ENCODE measurements at places on chromosomes 4 and X. TPM values are rescaled to one million over a fixed set of nuclear protein-coding genes. Genes with fewer than 3 reads are reported as not detected.

The USP26 gene
- total RNA-seq: not detected

The SPANXA1 gene
- not detected for total RNA-seq

The XAGE2 gene
- total RNA-seq: not detected

The L1CAM gene
- 4.2 TPM for total RNA-seq

The ZNF157 gene
- 0.25 TPM for total RNA-seq

The TLR10 gene
- total RNA-seq: not detected

The SLC38A5 gene
- total RNA-seq: 3.6 TPM

The ADRA2C gene
- 7.7 TPM for total RNA-seq

The VEGFC gene
- 5.4 TPM for total RNA-seq

The MAGEA3 gene
- not detected for total RNA-seq

The HPGD gene
- 0.91 TPM for total RNA-seq

The FMR1NB gene
- not detected for total RNA-seq

The UGT2B15 gene
- total RNA-seq: not detected

The FABP2 gene
- total RNA-seq: 2.5 TPM

The MAGEB6 gene
- total RNA-seq: not detected

The REPS2 gene
- 6.9 TPM for total RNA-seq

The CTAG1B gene
- total RNA-seq: not detected

The OPRPN gene
- not detected for total RNA-seq

The LUZP4 gene
- total RNA-seq: not detected

The CT45A6 gene
- total RNA-seq: not detected

The DMRTC1 gene
- not detected for total RNA-seq

The BEX5 gene
- 3.4 TPM for total RNA-seq

The MAGEH1 gene
- 11.4 TPM for total RNA-seq

The PNCK gene
- total RNA-seq: 7.1 TPM

The ATP6AP2 gene
- total RNA-seq: 35.8 TPM

The PTCHD1 gene
- total RNA-seq: 0.10 TPM

The BCOR gene
- total RNA-seq: 40.1 TPM

The HMX1 gene
- total RNA-seq: not detected

The SLIT2 gene
- total RNA-seq: 3.3 TPM

The F8 gene
- total RNA-seq: 26.9 TPM

The GLRA3 gene
- total RNA-seq: not detected

The CT45A5 gene
- total RNA-seq: not detected

The TMSB15A gene
- not detected for total RNA-seq

The SLC49A3 gene
- 20.5 TPM for total RNA-seq

The NUP62CL gene
- total RNA-seq: 0.91 TPM
